ENCODE measurements at places on chromosomes 16 and 17.

DNA sequence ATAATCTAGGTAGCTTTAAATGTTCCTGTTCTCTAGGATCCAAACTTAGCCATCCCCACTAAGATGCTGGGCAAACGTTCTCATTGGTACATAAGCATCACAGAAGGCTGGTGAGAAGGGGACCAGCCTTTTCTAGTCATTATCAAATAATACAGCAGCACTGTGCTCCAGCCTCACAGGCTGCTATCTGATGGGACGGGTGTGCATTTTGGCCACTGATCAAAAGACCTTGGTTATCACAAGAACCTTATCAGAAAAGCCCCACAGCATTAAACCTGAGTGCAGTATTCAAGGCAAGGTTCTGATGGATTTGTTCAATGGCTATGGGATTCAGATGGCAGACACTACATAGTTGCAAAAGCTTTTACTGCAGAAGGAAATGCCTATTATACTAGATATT, 19.1 kb upstream of the KPNB1 start:
- no peak for DNase-seq

GRCh38 chr16:14399378-14400284, 230.4 kb downstream of the PARN start:
- peak; percentile 64 for DNase-seq

GRCh38 chr17:80729761-80730160, 185.1 kb downstream of the RPTOR start:
- DNase-seq, result peak; percentile 54

DNA sequence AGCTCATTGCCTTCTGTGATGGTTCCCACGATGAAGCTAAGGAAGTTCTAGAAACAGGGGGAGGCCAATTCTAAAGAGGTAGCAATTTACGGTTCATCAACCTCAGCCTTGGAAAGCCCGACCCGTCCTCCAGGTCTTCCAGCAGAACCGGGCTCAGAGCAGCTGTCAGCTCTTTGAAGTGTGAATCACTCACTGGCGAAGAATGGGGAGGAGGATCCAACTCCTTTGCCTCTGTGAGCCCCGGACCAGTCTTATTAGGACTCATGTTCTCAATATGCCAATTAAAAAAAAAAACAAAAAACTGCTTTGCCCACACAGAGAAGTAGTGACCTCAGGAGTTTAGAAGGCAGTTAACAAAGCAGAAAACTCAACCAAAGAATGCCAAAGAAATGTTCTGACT, 31.4 kb downstream of the STX8 start:
- no peak for DNase-seq

DNA sequence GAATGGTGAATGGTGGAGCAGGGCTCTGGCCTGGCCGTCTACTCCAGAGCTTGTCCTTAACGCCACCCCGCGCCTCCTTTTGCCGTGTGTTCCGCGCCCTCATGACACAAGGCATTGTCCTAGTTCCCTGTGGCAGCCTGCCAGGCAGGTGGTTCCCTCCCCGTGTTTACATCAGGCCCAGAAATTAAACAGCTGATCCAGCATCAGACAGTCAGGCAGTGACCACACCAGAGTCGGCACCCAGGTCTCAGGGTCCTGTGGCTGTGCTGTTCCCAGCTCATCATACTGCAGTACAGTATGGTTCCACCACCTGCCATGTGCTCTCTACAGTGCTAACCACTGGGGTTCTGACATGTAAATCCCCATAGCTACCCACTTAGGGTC, 119.7 kb downstream of the RAB11FIP4 start:
- no peak for DNase-seq

DNA sequence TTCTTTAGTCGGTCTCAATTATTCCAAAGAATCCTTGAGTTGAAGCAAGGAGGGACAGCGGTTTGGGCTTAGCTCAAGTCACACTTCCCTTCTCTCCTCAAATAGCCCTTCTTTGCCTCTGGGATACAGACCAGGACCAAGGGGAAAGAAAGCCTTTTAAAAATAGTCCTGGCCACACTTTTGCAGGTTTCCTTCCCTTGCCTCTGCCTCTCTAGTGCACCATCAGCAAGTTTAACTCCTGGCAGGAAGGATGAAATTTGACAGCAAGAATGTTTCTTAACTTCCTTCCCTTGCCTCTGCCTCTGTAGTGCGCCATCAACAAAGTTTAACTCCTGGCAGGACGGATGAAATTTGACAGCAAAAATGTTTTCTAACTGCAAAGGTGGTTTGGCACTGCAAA, 7.2 kb upstream of the G6PC1 start:
- DNase-seq, result peak; percentile 33

Data from muscle of back (tissue), 13 donors.